ENCODE measurements at places on chromosomes 12 and 14. TPM values are rescaled to one million over a fixed set of nuclear protein-coding genes. Genes with fewer than 3 reads are reported as not detected.

The CCDC196 gene
- not detected for total RNA-seq

DNA sequence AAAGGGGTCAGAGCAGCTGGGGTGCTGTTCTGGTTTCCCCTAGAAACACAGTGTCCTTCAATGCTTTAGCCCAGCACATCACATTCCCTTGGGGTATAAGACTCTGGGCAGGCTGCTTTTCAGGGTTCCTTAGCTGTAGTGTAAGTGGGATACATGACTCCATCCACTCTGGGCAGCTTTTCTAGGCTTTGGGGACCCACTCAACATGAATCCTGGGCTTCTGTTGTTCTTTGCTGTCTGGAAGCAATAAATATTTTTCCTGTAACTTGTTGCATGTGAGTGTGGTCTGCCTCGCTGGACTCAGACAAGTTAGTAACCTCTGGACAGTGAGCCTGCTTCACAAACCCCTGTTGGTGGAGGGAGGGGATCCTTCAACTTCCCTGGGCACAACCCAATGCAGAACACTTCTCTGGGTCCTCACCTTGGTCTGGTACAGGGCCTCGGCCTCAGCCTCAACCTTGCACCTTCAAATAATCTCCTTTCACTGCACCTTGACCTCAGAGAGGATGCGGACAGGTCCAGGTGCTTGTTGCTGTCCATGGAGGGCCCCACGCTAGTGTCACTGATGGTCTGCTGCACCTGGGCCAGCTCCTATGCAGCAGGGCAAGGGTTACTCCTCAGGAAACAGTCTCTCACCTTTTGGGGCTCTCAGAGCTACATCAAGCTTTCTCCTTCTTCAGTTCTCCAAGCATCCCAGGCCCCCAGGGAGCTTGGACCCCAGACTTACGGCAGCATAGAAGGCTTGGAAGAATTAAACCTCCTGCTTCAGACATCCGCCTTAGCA is 13.5 kb upstream of the KRT73 start:
- DNase-seq, result no peak

DNA sequence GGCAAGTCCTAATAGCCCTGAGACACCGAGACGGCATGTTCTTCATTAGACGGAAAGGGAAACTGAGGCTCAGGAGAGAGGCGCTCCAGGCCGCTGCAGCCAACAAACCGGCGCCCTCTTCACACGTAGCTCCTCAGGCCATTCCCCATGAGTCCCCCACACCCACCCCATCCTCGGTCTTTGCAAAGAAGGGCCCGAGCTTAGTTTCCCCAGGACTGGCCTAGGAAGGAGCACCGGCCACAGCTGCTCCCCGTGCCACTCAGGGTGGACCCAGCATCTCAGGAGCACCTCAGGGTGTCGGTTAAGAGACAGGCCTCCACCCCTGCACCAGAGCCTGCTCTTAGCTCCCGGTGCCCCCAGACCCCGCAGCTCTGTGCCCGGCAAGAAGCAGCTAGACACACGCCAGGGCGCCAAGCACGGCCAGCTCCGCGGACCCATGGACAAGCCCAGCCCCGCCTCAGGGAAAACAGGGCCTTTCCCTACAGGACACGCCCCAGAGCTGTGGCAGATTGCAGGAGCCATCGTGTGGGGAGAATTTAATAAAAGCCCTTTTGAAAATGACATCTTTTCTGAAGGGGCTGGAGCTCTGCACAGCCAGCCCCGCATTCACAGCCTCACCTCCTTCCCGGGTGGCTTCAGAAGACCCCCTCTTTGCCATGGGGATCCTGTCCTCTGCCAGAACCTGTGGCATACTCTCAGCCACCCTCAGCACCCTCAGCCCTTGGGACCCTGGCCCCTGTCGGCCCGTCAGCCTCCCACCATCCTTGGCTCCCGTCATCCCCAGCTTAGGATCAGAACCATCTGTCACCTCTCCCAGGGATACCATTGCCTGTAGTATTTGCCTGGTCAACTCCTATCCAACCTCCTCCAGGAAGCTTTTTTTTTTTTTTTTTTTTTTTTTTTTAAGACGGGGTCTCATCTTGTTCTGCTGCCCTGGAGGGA is 59.7 kb downstream of the LGMN start:
- DNase-seq, result no peak

DNA sequence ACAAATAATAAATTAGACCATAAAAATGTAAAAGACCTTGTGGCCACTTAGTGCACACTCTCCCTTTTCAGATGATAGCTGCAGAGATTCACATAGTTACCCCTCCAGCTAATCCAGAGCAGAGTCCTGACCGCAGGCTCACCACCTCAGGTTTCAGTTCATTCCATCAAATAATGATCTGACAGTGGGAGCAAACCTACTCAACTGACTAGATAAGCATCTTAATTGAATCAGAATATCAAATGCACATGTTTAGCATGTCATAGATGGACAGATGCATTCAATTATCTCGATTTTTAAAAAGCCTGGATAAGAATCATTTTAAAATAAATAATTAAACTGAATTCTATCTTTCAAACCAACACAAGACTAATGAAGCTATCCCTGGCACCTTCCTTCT is 242.3 kb upstream of the PDZRN4 start:
- no peak for DNase-seq

DNA sequence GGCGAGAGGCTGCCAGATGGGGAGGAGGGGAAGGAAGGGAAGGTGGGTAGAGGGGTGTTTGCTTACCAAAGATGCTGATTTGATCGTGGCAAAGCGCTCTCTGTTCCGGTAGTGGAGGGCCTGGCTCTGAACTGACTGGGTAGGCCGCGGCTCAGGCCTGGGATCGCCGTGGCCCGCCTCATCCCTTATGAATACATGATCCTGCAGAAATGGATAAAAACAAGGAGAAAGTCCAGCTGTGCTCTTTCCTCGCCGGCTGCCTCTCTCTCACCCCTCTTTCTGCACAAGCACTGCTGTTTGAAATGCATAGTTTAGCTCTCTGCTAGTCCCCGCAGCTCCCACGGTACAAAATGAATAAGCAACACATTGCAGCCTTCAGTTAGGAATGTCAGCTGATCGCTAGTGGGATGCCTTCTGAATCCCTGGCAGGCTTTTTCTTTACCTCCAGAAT is 53.8 kb downstream of the PEBP1 start:
- DNase-seq, result peak; percentile 43

DNA sequence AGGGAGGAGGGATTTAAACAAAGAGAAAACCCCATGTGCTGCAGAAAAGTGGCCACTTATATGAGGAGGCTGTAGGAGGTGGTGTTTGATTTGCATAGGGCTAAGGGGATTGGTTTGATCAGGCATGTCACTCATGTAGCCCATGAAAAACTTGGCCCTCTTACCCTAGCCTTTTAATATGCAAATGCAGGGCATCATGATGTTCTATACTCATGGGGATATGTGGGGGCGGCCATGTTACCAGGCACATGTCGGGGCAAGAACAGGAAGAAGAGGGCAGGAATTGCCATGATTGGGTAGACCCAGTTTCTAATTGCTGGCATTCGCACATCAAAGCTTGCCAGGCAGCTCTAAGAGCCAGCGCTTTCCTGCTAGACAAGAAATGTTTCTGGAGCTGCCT is 28.8 kb downstream of the KLRK1 start:
- peak; percentile 20 for DNase-seq

The MGAT4C gene
- 0.79 TPM for total RNA-seq

DNA sequence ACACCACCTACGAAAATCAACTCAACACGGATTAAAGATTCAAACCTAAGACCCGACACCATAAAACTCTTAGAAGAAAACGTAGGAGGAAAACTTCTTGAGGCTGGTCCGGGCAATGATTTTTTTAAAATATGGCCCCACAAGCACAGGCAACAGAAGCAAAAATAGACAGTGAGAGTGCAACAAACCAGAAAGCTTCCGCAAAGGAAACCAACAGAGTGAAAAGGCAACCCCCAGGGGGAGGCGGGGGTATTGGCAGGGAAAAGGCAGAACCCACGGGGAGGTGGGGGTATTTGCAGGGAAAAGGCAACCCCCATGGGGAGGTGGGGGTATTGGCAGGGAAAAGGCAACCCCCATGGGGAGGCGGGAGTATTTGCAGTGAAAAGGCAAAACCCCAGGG is 20.5 kb upstream of the FBRSL1 start:
- DNase-seq, result no peak
